ENCODE measurements at places on chromosomes 1 and 21. TPM values are rescaled to one million over a fixed set of nuclear protein-coding genes. Genes with fewer than 3 reads are reported as not detected.

DNA sequence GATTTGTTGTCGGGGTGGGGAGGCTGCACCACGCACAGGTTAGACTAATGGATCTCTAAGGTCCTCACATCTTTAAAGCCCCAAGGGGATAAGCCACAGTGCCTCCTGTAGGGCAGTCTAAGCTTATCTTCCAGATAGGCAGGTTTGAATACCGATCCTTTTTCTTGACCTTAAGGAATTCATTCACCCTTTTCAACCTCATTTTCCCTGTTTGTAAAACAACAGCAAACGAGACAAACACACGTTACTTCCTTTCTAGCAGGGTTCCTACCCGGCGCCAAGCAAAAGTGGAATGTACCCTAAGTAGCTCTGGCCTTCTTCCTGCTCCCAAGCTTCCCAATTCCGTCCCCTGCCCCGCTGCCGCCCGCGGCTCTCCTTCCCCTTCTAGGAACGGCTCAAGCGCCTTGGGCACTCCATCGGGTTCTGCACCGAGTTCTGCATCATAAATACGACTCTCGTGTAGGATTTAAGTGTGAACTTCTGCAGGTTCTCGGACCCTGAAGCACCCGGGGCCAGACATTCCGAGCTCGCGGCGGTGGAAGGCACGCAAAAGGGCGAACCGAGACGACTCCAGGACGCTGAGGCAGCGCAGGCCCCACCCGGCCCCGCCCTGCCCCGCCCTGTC is 548 bp upstream of the CDC20 start:
- DNase-seq: no peak

- DNase-seq: no peak
Measured at GRCh38 chr21:29928537-29928936, 11.3 kb downstream of the GRIK1 start.

- DNase-seq: no peak
Measured at GRCh38 chr1:73832276-73833181, 365.4 kb downstream of the LRRIQ3 start.

DNA sequence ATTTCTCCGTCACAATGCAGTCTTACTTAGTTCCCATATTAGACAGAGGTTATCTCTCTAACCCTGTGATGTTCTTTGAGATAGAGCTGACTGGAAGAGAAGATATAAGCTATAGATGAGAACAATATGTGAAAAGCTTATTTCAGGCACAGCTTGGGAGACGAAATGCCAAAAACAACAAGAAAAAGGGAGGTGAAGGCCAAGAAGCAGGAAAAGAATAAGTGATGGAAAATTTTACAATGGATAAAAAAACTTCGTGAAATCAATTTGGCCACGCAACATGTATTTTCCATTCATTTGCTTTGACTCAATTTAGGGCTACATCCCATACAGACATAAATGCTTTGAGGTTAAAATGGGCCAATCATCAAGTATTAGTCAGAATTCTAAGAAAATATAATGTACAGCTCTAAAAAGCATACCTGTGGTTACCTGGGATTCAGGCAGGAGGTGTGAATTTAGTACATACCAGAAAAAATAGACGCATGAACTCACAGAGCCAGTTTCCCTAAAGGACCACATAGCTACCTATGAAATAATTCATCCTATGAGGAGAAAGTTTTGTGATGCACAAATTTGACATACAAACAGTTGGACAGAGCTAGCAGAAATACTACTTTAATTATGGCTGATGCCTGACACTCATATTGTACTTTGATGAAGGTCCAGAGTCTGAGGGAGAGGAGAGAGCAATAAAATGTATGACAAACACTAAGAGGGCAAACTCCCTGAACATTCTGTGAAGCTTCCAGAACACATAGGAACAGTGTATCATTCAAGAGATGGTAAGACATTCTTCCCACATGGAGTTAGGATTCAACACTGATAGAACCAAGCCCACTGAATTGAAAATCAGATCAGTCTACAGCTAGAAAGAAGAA is 12.1 kb downstream of the RGS1 start:
- no peak for DNase-seq

DNA sequence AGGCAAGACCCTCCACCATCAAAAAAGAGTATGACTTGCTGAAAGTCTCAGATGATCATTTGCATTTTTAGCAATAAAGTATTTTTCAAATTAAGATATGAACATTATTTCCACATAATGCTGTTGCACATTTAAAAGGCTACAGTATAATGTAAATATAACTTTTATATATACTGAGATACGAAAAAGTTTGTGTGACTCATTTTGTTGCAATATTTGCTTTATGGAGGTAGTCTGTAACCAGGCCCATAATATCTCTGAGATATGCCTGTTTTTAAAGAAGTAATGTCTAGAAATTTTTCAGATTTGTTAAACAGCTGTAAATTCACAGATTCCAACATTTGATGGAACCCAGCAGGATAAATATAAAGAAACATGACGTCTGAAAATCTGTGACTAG is 86.7 kb downstream of the MAN1A2 start:
- no peak for DNase-seq

GRCh38 chr1:207288315-207288714 is 33.2 kb upstream of the CD55 start:
- DNase-seq: no peak

Gene NECTIN4
- total RNA-seq: not detected

Measured in ascending aorta (tissue), 2 donors.